Astrocyte (in vitro differentiated cells and primary cell): ENCODE measurements at places on chromosomes 7 and 10. TPM values are rescaled to one million over a fixed set of nuclear protein-coding genes. Genes with fewer than 3 reads are reported as not detected.

GRCh38 chr7:332020-332517 is 42.1 kb downstream of the FOXL3 start:
- DNase-seq: no peak

DNA sequence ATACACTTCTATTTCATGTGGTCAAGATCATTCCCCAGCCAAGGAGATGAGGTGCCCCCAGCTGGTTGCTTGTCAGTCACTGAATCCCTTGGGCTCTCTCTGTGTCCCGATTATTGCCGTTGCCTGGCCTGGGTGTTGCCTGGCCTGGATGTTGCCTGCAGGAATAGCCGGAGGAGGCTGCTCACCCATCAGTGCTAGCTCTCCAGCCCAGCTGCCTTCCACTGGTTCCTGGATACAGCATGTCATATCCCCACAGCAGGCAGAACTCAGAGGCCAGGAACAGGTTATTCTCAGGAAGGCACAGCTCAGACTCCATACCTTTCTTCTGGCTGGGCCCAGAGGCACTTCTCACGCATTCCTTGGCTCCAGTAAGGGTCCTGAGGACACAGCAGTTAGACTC is 542.1 kb upstream of the MGMT start:
- no peak for DNase-seq

GRCh38 chr7:38796626-38797501 is 112.1 kb downstream of the VPS41 start:
- DNase-seq: peak; percentile 27

GRCh38 chr10:66625709-66626590 is 299.9 kb upstream of the LRRTM3 start:
- no peak for DNase-seq

DNA sequence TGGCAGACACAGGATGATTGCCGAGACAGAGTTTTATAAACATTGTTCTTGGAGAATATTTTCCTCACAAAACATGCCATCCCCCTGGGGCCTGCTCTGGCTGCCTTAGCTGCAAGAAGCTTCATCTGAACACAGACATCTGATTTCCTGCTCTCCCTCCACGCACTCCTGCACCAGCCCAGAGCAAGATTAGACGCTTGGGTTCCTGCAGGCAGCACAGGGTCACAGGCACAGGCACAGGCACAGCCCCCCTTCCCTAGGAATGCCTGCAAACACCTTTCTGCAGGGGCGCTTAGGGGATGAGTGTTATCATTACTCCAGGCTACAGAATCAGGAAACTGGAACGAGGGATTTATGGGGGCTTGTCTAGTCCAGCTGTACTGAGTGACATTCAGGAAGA is 450.3 kb downstream of the GRID1 start:
- DNase-seq: no peak

DNA sequence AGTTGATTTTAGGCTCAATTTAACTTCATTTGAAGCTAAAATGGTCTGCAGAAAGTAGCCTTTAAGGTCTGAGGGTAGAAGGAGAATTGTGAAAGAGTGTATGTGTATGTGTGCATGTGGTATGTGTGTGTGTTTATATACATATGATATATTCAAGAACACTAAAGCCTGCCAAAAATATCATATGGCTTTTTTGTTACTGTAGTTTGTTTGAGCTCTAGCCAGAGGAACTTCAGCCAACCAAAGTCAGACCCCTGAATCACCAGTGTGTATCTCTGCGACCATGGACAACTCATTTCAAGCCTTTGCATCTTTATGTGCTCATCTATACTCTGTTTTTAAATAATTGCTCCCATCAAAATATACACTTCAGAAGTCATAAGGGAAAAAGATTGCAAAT is 58.4 kb upstream of the HDAC9 start:
- DNase-seq: no peak

- peak; percentile 76 for DNase-seq
These were observed 192.2 kb downstream of the CUX1 start for GRCh38 chr7:102009628-102010027.

DNA sequence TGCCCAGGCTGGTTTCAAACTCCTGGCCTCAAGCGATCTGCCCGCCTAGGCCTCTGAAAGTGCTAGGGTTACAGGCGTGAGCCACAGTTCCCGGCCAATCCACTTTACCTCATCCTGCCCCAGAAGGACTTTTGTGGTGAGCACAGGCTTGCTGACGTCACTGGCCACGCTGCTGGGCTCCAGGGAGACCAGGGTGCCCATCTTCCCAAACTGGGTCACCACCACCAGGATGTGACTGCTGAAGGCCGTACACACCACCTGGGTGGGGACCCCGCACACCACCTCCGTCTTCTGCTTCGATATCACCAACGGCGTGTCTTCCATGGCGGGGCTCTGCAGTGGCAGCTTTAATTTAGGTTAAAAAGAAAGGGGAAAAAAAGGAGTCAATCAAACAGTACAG is 816 bp downstream of the PSMG3 start:
- peak; percentile 67 for DNase-seq

DNA sequence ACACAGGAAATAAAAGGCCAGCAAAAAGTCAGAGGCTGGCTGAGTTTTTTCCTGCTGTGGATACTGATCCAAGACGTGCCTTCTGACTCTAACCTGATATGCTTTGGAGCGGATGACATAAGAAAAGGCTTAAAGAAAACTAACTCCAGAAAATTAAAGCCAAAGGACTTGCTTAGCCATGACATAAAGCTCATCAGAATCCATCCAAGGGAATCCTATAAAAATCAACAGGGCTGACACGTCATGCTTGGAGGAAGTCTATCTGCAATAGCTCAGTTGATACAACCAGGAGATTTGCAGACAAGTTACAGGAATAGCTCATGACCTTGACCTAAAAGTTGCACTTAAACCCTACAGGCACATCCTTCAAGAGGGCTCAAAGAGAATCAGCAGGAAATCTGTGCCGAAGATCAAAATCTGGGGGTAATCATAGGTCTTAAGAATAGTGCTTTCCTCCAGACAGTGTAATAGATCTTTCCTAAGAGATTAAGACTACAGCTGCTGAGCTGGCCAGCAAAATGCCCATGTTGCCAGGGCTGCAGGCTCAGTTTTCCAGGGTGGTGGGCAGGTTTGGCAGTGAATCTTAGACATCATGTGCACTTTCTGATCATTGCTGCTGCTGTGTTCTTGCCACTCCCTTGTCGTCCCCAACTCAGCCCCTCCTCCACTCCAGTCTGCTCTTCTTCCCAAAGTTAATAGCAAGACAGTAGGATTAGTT is 111.5 kb upstream of the SVIL start:
- DNase-seq: peak; percentile 30

DNA sequence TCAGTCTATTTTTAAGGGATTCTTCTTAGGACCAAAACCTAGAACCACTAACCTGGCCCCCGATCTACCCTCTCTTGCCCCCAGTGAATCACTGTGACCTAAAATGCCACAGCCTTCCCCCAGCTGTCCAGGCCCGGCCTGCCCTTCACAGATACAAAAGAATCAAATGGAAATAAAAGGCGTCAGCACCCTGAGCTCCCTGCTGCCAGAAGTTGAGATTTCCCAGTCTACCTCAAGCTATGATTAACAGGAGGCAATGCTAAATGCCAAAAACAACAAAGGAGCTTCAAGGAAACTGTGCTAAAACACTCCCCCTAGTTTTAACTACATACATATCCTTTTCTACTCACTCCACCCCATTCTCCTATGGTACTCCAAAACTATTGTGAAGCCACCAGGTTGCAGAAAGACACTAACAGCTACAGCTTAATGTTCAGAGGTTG is 67.8 kb downstream of the GSAP start:
- DNase-seq: peak; percentile 93

- no peak for DNase-seq
These were observed 266.6 kb upstream of the PITRM1 start for GRCh38 chr10:3439183-3439582.

DNA sequence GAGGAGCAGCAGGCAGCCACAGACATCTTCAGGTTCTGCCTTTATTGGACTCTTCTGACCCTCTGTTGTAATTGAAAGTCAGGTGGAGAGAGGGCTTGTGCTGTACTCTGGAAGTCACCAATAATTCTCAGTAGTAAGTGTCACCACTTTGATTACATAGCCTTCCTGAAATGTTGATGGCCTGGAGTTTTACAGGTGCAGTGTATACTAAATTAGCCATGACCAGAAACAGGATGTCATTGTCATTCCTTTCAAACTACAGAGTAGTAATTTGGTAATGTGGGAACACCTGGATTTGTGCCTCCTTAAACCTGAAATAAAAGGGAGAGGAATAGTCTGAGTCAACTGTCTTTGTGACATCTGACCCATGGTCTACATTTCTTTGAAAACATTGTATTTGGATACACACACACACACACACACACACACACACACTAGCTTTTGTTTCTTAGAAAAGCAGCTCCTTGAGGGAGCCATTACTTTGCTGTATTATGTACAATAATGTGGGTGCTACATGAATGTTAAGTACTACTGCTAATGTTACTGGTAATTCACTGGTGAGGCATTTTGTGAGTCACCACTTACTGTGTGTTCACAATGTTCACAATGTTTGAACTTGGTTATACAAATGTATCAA is 19.6 kb downstream of the ARL4A start:
- DNase-seq: peak; percentile 81

DNA sequence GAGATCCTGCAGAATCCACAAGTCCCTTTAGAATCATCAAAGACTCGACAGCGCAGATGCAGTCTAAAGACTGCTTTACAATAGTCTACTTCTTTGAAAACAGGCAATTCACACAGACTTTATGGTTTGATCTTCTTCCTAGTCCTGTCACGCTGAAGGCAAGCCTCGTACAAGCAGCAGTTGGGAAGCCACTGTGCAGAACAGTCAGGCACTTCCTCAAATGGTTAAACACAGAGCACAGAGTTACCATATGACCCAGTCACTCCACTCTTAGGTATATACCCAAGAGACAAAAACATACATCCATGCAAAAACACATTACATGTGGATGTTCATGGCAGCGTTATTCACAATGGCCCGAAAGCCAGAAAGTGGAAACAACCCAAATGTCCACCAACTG is 41.4 kb downstream of the LRRC20 start:
- no peak for DNase-seq

DNA sequence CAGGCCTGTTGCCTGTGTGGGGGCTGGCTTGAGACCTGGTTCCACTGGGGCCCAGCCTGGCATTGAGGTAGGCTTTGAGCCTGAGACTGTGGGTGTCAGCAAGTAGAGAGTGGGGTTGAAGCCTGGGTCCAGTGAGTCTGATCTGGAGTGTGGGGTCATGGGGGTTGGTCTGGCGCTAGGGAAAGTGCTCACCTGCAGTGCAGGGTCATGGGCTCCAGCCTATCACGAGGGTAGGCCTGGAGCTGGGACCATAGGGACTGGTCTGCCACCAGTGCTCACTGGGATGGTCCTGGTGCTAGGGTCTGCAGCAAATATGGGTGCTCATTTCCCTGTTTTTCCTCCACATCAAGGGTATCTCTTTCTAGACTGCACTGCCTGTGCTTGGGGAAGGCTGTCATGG is 95.4 kb upstream of the KLF14 start:
- no peak for DNase-seq

GRCh38 chr7:120089968-120090367 is 183.0 kb upstream of the KCND2 start:
- DNase-seq: no peak

GRCh38 chr7:81600608-81601007 is 169.2 kb downstream of the HGF start:
- peak; percentile 99 for DNase-seq

DNA sequence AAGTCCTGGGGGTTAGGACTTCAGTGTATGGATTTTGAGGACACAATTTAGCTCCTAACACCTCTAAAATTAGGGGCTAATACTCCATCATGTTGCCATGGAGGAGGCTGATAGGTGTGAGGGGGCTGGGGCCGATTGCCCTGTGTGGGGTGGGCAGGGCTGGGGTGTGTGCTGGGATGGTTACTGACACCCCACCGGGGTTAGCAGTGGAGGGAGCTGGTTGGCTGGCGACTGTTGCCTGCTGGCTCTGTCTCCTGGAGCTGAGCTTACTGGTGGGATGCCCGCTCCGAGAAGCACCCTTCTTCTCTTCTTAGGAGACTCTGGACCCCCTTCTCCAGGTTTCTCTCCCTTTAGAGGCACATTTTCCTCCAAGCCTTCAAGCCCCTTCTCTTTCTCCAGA is 22.2 kb upstream of the SH2D4B start:
- DNase-seq: no peak

GRCh38 chr10:100826983-100827818 is 81.8 kb downstream of the PAX2 start:
- no peak for DNase-seq

DNA sequence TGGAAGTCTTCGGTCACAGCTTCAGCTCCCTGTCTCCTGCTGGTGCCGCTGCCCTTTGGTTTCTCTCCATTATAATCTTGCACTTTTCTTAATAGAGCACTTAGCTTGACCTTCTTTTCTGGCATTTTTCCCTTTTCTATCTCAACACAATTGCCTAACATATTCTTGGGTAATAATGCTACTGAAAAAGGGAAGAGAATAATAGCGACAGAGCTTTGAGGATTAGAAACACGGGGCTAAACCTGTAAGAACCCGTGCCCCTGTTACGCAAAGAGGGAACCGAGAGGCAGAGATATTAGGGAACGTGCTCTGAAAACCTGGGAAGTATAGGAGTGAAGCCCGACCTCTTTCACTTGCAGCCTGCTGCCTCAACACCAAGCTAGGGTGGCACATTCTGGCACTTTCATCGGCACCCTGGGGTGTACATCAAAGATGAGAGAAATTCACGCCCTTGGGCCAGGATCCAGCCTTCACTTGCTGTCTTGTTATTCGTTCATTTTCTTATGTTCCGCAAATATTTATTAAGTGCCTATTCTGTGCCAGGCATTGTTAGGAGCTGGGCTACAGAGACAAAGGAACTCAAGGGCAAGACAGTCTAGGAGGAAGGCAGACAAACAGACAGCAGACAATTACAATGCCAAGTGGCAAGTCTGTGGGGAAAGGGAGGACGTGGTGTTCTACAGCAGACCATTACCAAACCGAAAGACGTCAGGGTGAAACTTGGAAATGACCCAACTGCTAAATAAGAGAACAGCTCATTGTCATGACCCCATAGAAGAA is 33.0 kb upstream of the GALNTL5 start:
- DNase-seq: no peak

DNA sequence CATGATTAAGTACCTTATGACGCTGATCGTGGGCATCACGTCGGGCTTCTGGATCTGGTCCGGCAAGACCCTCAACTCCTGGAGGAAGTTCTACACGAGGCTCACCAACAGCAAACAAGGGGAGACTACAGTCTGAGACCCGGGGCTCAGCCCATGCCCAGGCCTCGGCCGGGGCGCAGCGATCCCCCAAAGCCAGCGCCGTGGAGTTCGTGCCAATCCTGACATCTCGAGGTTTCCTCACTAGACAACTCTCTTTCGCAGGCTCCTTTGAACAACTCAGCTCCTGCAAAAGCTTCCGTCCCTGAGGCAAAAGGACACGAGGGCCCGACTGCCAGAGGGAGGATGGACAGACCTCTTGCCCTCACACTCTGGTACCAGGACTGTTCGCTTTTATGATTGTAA is 2.5 kb downstream of the FZD1 start:
- no peak for DNase-seq

Gene FUOM
- total RNA-seq: 28.8 and 29.3 TPM in 2 replicates

Gene GPAM
- total RNA-seq: 9.8 and 15.4 TPM in 2 replicates

Gene OR2A2
- not detected in 2 replicates for total RNA-seq

Gene CHRM2
- total RNA-seq: not detected in 2 replicates

Gene SPDYE18
- not detected in 2 replicates for total RNA-seq

Gene PRSS1
- not detected in 2 replicates for total RNA-seq

Gene PLXNA4
- total RNA-seq: 3.3 and 4.3 TPM in 2 replicates

Gene TAS2R4
- 1.1 and 1.2 TPM in 2 replicates for total RNA-seq

Gene BTRC
- 32.8 and 33.3 TPM in 2 replicates for total RNA-seq

Gene NEUROG3
- not detected in 2 replicates for total RNA-seq

Gene UROS
- 64.6 and 66.0 TPM in 2 replicates for total RNA-seq
